Kasumi-1 (cell line): ENCODE measurements at places on chromosomes 11 and 22.
A peak's percentile ranks its signal among the peaks of the same experiment; 100 is the strongest.

GRCh38 chr11:57426439-57426928 is 437 bp downstream of the SLC43A3 start:
- DNase-seq: no peak

DNA sequence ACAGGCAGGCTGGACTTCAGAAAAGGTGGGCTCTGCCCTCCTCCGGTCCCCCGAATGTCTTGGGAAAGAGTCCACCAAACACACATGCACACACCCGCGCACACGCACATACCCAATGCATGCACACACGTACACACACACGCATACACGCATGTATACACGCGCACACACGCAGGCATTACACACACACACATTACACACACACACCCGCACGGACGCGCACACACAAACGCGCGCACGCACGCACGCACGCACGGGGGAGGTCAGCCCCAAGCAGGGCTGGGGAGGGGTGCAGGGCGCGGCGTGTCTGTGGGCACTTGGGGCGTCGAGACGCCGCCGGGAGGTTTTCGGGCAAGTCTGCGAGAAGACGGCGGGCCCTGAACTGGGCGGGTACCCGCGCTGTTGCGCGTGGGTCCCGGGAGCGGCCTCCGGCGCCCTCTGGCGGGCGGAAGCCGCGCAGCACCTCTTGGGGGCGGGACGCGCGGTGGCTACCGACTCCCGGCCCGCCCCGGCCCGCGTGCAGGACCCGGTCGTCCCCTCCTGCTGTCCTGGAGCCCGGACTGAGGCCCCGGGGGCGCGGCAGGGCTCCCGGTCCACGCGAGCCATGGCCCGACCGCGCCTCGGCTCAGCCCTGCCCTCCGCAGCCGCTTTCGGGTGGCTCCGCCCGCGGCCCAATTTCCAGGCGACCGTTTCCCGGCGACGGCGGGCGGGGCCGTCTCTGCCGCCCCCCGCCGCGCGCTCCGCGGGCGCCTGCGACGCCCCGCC is 3.6 kb downstream of the SEPTIN5 start:
- DNase-seq: peak; percentile 38

DNA sequence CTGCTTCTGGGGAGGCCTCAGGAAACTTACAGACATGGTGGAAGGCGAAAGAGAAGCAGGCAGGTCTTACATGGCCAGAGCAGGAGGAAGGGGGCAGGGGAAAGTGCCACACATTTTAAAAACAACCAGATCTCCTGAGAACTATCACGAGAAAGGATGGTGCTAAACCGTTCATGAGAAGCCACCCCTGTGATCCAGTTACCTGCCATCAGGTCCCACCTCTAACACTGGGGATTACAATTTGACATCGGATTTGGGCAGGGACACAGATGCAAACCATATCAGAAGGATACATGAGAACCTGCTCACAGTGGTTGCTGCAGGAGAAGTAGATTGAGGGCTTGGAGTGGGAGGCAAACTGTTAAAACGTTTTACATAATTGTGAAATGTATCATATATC is 152.2 kb downstream of the ADAMTS15 start:
- DNase-seq: no peak

DNA sequence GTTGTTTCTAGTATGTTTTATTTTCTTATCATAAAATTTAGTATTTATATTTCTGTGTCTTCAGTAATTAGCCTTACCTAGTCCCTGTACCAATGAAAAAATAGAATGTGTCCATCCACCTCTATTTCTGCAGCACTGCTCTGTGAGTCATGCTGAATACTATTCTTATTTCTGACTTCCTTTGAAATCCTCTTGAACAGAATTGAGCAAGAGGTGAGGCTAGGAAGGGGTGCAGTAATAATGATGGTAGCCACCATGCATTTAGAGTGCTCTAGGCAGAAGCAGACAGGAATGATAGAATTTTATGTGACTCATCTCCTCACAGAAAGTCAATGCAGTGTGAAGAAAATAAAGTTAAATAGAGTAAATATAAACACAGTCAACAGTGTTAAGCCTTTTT is 60.0 kb downstream of the OR10A6 start:
- no peak for DNase-seq

DNA sequence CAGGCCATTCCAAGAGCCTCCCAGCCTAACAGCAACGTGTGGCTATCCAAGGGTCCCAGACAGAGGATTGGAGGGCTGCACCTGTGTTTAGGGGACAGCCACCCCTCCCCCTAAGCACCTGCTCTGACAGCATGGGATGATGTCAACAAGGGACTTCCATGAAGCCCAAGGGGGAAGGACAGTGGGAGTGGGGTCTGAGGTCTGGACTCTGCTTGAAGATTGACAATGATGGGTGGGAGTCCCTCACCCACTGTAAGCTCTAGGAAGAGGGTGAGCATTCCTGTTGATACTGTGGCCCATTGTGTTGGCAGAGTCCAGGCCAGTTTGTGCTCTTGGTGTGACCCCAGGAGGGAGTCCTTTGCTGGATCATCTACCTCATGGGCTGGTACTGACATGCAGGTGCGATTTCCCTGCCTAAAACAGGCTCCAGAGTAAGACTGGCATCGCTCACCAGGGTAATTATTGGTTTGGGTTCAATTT is 46.9 kb upstream of the TUB start:
- no peak for DNase-seq

- DNase-seq: peak; percentile 7
Measured at GRCh38 chr11:13152736-13153541, 124.7 kb upstream of the BMAL1 start.

DNA sequence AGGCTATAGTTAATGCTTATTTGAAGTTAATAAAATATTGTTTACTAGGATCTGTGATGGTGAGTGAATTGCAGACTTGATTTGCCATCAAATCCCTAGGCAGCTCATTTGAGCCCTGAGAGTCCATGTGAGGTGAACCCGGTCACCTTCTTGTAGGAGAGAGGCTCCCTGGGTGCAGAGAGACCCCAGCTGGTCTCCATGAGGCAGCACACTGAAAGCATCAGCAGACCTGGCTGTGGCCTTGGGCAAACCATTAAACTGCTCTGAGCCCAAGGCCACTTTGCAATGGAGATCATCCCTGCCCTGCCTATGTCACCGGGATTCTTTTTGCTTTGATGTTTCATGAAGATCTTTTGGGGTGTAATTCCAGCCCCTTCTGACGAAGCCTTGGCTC is 125.2 kb downstream of the MICAL2 start:
- DNase-seq: peak; percentile 2

DNA sequence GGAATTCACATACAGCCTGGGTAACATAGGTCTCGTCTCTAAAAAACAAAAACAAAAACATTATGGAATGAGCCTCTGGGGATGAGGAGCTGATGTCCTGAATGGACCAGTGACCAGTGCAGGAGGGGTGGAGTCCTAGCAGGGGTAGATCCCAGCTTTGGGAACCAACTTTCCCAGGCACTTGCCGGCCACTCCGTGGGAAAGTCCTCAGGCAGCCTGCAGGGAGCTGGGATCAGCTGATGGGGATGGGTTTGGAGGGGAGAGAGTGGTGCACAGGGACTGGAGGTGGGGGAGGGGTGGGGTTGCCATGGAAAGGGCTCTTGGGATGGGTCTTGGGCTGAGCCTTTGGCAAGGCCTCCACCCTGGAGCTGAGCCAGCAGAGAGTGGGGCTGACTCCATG is 19.1 kb downstream of the MGAT3 start:
- DNase-seq: no peak

GRCh38 chr11:44192462-44193100 is 97.1 kb downstream of the EXT2 start:
- DNase-seq: no peak
